ENCODE measurements at places on chromosomes 16 and 17.

GRCh38 chr17:10233161-10233560 is 34.8 kb upstream of the GAS7 start:
- no peak for DNase-seq

- DNase-seq, result no peak
These were observed 11.1 kb downstream of the BPTF start for GRCh38 chr17:67836205-67836987.

DNA sequence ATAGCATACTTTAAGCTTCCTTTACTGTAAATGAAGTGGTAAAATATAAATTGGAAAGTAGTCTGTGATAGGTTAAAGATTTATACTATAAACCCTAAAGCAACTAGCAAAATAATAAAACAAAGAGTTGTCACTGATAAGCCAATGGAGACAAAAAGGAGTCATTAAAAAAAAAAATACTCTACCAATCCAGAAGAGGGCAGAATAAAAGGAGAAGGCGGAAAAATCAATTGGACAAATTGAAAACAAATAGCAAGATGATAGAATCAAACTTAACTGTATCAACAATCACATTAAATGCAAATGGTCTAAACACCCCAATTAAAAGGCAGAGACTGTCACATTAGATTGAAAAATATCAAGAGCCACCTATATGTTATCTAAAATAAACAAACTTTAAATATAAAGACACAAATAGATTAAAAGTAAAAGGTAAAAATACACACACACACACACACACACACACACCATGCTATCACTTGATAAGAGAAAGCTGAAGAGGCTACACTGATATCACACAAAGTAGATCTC is 71.8 kb downstream of the CACNG1 start:
- no peak for DNase-seq

DNA sequence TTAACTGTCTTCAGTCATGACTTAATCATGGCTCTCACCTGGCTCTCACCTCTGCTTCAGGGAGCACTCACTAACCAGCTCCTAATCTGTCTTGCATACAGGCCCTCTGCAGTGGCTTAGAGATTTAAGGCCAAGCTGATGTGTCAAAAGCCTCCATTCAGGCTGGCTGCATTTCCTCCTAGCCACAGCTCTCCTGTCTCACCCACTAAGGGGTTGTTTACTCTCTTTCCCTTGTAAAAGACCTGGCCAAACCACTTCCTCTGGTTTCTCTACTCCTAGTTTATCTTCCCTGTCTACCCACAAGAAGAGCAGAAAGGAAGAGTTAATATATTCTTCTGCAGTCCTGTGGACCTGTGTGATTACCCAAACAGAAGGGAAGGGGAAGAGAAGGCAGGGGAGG is 9.3 kb upstream of the ASIC2 start:
- DNase-seq, result no peak

- DNase-seq, result peak; percentile 74
These were observed 1.7 kb downstream of the KANSL1 start for GRCh38 chr17:46191322-46192188.

Data from ecto neural progenitor cell (in vitro differentiated cells).